Smooth muscle cell of the coronary artery (primary cell): ENCODE measurements at places on chromosomes 16 and 17. TPM values are rescaled to one million over a fixed set of nuclear protein-coding genes. Genes with fewer than 3 reads are reported as not detected.

TMEM114 gene
- not detected in 2 replicates for total RNA-seq

OR2C1 gene
- 0.08 and 0.23 TPM in 2 replicates for total RNA-seq

AXIN1 gene
- total RNA-seq: 17.8 and 17.9 TPM in 2 replicates

OVCA2 gene
- 6.4 and 37.1 TPM in 2 replicates for total RNA-seq

GPR142 gene
- not detected in 2 replicates for total RNA-seq

ATP1B2 gene
- total RNA-seq: not detected in 2 replicates

KCNG4 gene
- not detected in 2 replicates for total RNA-seq

TPSG1 gene
- total RNA-seq: not detected in 2 replicates

TMEM220 gene
- total RNA-seq: 1.7 and 2.7 TPM in 2 replicates

MT1M gene
- total RNA-seq: 2.0 and 9.5 TPM in 2 replicates

MYH1 gene
- total RNA-seq: not detected in 2 replicates

HMOX2 gene
- total RNA-seq: 33.6 and 70.6 TPM in 2 replicates

CDH11 gene
- total RNA-seq: 983 and 1,255 TPM in 2 replicates

CHD9NB gene
- 0.98 and 3.5 TPM in 2 replicates for total RNA-seq

CDH5 gene
- total RNA-seq: 3.3 and 23.2 TPM in 2 replicates

HSF5 gene
- not detected in 2 replicates for total RNA-seq

CBX2 gene
- 0.23 and 1.1 TPM in 2 replicates for total RNA-seq

CHMP6 gene
- 11.9 and 13.2 TPM in 2 replicates for total RNA-seq

SDR42E1 gene
- total RNA-seq: 0.08 and 0.12 TPM in 2 replicates

WDR81 gene
- 13.6 and 47.5 TPM in 2 replicates for total RNA-seq

KRTAP4-3 gene
- not detected in 2 replicates for total RNA-seq

HLF gene
- under 0.01 and 0.23 TPM in 2 replicates for total RNA-seq

HYDIN gene
- 0.08 and 0.12 TPM in 2 replicates for total RNA-seq
